ENCODE measurements at places on chromosomes 12 and 14.

GRCh38 chr14:36663404-36664321 lies 2.0 kb downstream of the PAX9 start:
- no peak for DNase-seq

DNA sequence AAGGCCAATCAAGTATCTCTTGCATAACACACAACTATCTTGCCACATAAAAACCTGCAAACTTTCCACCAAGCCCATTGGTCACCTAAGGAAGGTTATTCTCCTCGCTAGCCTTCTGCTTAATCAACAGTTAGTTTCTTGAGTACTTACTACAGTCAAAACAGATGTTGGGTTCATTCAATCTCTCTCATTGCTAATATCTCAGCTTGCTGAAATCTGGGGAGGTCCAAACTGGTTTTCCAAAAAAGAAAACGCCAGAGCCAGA lies 74.6 kb downstream of the TTC7B start:
- no peak for DNase-seq

DNA sequence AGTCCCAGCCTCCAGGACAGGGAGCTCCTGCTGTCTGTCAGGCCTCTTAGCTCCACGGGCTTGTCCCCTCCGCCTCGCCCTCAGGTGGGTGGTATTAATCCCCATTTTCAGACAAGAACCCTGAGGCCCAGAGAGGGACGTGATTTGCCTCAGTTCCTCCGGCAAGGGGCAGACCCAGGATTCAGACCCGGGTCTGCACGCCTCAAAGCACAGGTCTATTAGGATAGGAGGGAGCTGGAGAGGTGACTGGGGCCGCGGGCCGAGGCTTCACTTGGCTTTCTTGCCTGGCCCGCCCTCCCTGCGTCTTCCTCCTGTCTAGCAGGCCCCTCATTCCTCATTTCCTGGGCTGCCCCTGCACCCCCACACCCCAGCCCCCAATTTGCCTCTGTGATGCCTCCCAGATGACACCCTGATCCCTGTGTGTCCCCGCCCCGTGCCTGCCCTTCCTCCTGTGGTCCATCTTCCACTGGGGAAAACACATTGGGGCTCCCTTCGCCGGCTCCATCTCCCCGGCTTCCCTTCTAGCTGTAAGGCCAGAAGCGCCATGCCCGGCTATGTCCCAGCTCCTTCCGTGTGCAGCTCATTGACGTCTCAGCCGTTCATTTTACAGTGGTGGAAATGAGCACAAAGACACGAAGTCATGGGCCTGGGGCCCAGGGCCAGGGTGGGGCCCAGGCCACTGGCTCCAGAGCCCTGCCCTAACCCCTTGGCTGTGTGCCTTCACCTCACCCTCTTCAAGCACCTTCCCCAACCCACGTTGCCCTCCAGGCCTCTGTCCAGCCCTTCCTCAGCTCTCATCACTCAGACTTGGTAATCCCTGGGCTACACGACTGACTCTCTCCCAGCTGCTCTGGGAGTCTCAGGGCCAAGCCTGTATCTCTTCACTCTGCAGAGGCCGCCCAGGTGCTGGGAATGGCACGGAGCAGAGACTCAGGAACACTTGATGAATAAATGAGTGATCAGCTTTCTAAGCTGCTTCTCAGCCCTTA lies 15.5 kb upstream of the CYP46A1 start:
- no peak for DNase-seq

GRCh38 chr14:26448181-26448855 lies 149.5 kb downstream of the NOVA1 start:
- DNase-seq = no peak

Data from stimulated activated CD8-positive, alpha-beta memory T cell treated with anti-CD3 and anti-CD28 coated beads, Interleukin-4, amount 100 ng/mL, for 1 hour (primary cell).